ENCODE measurements at places on chromosomes 2 and 18.

DNA sequence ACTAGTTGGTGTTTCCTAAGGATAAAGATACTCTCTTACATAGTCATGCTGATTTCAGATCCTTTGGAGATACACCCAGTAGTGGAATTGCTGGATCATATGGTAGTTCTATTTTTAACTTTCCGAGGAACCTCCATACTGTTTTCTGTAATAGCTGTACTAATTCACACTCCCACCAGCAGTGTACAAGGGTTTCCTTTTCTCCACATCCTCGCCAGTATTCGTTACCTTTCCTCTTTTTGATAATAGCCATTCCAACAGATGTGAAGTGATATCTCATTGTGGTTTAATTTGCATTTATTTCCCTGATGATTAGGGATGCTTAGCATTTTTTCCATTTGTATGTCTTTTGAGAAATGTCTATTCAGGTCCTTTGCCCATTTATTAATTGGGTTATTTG lies 34.0 kb downstream of the ACTR2 start:
- DNase-seq, result no peak

- no peak for DNase-seq
Measured at GRCh38 chr2:109226128-109226527, 97.1 kb downstream of the SH3RF3 start.

- DNase-seq, result peak; percentile 44
Measured at GRCh38 chr2:134782792-134783191, 55.6 kb upstream of the ACMSD start.

- no peak for DNase-seq
Measured at GRCh38 chr2:238040918-238041317, 19.9 kb upstream of the SCLY start.

GRCh38 chr2:446963-447530 lies 159.2 kb upstream of the ALKAL2 start:
- peak; percentile 15 for DNase-seq

DNA sequence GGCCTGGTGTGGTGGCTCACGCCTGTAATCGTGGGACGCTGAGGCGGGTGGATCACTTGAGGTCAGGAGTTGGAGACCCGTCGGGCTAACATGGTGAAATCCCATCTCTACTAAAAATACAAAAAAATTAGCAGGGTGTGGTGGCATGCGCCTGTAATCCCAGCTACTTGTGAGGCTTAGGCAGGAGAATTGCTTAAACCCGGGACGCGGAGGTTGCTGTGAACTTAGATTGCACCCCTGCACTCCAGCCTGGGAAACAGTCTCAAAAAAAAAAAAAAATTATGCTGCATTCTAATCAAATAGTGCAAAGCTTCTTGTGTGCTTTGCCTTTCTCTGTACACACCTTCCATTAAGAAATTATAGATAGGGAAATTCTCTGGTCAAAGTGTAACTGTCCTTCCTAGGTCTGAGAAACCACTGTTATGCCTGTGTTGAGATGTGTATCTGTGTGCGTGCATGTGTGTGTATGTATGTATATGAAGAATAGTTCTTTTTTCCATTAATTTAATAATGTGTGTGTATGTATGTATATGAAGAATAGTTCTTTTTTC lies 2.5 kb downstream of the CD28 start:
- no peak for DNase-seq

DNA sequence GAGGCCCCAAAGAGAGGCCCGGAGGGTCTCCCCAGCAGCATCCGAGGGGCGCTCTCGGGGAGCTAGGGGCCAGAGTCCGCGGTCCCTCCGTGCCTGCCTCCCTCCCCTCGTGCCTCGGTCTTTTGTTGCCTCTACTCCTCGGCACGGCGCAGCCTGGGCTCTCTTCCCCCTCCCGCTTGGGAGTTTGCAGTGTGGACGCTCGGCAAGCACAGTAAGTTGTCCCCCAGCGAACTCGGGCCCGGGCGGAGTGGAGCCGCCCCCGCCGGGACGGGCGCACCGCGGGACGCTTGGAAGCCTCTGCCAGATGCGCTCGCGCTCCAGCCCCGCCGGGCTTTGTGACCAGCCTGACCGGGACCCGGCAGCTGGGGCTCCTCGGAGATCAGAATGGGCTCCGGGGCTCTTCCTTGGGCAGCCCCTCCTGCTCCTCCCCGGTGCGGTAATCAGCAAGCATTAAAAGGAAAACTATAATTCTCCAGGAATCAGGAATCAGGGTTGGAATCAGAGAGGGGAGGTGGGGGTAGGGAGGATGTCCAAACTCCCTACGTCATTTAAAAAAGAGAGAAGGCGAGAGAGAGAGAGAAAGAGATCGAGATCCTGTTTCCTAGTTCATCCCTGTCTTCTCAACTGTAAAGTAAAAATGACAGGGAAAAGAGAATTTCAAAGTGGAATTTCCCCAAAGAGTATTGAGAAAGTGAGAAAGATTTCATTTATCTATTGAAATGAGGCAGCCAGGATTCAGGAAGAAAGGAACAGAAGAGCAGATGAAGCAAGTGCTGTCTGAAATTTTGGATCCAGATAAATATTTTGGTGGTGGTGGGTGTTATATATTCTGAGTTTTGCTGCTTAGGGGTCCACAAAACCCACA lies 786 bp upstream of the TMEM200C start:
- no peak for DNase-seq

DNA sequence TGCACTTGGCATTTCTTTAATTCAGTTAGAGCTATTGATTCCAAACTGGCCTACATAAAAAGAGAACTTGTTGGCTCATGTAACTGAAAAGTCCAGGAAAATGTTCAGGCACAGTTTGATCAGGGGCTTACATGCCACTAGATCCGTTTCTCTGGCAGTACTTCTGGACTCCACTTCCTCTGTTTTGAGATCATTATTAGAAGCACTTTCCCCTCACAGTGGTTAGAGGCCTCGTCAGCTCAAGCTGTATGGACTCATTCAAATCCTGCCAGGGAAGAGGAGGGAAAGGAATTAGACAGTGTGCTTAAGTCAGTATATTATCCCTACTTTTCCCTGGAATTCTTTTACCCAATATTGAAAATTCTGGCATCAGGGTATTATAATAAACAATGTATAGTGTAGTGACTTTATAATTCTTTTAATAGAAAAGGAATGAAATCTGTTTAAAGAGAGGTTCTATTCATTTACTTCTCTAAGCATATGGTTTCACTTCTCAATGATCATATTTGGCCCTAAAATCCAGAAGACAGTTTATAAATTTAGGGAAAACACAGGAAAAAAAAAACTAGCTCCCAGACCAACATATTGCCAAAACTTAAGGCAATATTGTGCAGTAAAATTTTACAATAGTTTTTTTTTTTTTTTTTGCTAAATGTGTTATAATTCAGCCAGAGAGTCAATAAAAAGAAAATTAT lies 92.0 kb downstream of the ARMC9 start:
- DNase-seq, result no peak

- DNase-seq, result no peak
Measured at GRCh38 chr2:217116610-217117009, 256.7 kb upstream of the TNP1 start.

DNA sequence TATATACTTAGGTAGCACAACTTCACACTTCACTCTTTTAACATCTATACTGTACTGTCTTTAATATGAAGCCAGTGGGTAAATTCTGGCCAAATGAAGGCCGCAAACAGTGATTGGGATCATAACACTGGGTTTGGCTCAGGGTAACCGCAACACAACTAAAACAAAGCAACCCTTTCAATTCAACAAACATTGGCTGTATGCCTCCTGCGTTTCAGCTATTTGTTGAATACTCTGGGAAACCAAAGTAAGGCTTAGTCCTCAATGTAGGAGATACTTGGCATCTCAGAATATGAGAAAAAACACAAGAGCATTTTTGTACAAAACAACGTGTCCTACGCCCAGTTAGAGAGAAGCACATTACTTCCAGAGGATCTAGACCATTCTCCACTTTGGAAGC lies 693.3 kb upstream of the KLHL29 start:
- DNase-seq, result no peak

DNA sequence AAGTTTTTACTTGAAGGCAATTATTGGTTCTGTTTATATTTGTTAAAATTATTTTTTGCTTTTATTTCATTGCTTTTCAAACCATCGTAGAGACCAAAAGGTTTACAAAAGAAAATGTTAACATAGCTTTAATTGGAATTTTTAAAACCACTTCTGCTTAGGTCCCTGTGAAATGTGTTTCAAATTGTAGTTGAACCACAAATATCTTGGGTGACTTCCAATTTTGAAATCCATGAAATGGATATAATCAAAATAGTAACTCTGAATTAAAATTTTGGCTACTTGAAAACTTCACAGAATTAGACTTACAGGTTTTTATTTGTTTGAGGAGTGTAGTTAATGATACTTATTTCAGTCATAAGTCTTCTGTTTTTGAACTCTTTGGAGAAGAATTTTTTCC lies 3.1 kb upstream of the SPAG16 start:
- DNase-seq, result no peak

GRCh38 chr18:70249118-70249517 lies 39.7 kb upstream of the SOCS6 start:
- DNase-seq, result no peak

DNA sequence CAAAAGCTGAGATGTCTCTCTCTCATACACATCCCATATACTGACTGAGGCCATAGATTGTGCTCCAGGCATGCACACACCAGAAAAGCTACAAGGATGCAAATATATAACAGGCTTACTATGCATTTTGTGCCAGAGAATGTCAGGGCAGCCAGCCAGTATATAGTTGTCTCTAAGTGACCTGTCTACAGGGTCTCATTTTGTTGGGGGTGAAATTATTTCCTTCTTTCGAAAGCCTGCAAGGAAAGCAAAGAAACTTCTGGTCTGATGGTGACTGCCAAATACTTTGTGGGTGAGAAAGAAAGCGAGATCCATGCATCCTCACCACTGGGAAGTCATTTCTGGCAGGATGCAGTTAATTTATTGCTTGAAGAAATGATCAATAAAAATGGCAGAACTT lies 70.2 kb downstream of the CDCA7 start:
- DNase-seq, result no peak

DNA sequence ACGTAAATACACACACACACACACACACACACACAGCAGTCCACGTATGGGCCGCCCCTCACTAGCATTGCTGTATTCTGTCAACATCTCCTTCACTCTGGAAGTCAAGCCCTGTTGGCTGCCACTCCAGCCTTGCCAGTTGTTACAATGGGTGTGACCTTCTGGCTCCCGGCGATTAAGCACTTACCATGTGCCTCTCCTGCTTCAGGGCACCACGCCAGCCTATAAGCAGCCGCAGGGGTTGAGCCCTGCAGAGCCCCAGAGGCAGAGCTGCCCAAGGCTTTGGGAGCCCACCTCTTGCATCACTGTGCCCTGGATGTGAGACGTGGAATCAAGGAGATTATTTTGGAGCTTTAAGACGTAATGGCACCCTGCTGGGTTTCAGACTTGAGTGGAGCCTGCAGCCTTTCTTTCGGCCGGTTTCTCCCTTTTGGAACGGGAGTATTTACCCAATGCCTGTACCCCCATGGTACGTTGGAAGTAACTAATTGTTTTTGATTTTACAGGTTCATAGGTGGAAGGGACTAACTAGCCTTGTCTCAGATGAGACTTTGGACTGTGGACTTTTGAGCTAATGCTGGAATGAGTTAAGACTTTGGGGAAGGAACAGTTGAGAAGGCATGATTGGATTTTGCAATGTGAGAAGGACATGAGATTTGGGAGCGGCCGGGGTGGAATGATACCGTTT lies 54.5 kb upstream of the ROCK2 start:
- DNase-seq, result no peak

GRCh38 chr2:120607996-120608395 lies 127.7 kb upstream of the GLI2 start:
- DNase-seq, result no peak
